NCI-H510A (cell line): ENCODE measurements at places on chromosomes 4 and X.
A peak's percentile ranks its signal among the peaks of the same experiment; 100 is the strongest.

GRCh38 chr4:2793586-2794485 lies 951 bp downstream of the SH3BP2 start:
- DNase-seq = no peak

GRCh38 chr4:73653695-73654106 lies 33.5 kb upstream of the RASSF6 start:
- peak; percentile 74 for DNase-seq

DNA sequence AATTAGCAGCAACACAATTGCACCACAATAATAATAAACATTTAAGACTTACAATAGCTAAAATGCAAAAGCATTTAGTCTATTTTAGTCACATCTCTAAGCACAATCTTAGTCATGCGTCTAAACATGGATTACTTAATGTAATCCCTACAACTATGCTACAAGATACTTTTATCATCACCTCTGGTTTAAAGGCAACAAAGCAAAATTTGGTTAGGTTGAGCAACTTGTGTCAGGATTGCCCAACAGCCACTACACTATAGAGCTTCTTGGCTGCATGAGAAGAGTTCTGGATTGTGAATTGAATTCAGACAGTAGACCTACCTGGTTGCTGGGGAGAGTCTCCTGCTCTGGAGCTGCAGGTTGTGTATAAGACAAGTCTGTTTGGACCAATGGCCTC lies 146.5 kb upstream of the PUDP start:
- DNase-seq = no peak

DNA sequence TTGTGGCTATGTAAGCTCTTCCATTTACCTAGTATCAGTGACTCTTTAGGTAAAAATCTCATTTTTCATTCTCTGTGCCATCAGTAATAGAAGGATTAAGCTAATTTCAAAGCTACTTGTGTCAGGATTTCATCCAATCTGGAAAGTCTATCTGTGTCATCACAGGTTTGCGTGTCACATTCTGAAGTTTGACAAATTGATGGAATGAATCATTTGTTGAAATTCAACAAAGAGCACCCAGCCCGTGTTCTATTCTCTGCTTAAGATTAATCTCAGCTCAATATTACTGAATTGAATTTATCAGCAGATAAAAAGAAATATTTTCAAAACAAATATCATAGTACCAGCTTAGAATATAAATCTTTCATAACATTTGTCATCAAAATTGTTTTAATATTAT lies 35.8 kb downstream of the LANCL3 start:
- DNase-seq = no peak

DNA sequence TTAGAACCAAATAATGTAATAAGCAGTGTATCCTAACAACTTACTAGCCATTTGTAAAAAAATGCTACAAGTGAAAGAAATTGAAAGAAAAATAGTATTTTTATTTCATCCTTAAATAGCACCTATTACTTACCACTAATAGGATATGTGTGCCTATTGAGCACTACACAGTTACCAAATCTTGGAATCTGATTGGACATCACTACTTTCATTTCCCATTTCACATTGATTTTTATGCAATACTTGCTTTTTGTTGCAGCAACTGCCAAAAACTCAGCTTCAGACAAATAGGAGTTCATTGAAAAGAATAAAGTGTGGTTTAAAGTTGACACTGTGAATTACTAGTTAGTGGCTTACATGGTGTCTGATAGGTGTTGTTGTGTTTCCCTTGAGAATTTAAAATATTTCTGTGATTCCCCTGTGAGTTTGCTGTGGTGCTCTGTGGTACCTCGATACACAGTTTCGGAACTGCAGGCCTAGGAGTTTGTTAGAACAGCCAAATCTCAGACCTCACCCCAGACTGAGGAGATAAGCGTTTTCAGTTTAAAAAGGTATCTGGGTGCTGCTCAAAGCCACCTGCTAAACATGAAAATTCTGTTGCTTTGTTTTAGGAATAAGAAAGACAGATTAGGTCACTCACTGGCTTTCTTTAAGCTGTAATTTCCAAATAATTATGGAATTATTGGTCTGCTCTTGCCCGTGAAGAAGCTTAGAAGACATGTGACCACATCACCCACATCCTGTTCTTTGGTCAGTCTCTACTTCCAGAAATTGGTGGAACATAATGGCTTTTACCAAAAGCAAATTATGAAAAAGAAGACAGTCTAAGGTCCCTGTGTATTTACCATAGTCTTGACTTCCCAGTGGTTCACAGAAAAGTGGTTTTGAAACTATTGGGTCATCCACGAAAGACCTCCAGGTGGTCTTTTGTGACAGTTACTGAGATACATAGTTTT lies 97.8 kb downstream of the SYTL5 start:
- no peak for DNase-seq

- no peak for DNase-seq
Measured at GRCh38 chr4:34198966-34199365, 2045.3 kb downstream of the ARAP2 start.

GRCh38 chr4:48939785-48940184 lies 33.2 kb upstream of the OCIAD2 start:
- DNase-seq = no peak

DNA sequence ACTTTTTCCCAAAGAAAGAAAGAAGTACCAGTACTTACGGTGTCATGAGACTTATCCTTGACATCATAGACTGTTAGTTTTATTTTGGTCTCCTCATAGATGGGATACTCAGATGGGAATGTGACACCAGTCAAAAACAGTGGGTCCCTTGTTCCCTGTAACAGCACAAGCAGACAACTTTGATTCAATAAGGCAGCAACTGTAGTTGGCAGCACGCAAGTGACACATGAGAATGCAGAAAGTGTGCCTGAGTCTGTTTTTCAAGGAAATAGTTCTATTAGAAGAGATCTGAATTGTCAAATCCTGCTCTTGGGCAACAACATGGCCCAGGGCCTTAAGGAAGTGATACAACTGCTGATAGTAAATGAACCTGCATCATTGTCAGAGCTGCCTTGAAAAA lies 443.2 kb downstream of the INPP4B start:
- no peak for DNase-seq

DNA sequence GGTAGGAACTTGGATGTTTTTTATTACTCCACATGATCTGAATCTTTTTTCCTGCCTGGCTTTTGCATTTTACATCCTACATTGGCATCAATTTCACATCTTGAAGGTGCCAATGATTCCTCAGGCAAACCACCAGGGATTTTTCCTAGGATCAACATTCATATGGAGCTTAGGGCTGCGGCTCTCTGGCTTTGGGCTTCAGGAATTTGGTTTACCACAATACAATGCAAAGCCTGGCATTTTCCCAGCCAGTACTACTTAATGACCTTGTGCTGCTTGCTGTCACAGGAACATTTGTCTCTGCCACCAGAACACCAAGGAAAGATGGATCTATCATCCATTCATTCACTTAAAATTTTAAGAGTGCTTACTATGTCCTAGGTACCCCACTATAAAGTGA lies 180.7 kb downstream of the PDGFC start:
- DNase-seq = no peak

DNA sequence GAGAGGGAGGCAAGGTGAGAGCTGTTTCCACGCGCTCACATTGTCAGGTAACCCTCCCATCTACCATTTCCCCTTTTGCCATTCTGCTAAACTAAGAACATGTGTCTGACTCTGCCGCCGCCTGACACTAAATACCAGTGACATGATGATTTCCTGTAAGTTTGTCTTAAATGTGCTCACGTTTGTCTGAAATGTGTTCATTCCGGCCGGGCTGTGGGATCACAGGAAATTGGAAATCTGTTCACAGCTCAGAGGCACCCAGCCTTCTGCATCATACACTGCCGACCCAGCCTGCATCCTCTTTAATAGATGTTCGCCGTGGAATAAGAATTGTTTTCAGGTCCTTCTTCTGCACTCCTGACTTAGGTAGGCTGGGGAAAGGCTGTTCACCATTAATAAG lies 336.2 kb upstream of the PPARGC1A start:
- DNase-seq = no peak

- DNase-seq = no peak
Measured at GRCh38 chr4:33296876-33297455, 2576.8 kb downstream of the PCDH7 start.
